ENCODE measurements at places on chromosomes 2 and 18.

DNA sequence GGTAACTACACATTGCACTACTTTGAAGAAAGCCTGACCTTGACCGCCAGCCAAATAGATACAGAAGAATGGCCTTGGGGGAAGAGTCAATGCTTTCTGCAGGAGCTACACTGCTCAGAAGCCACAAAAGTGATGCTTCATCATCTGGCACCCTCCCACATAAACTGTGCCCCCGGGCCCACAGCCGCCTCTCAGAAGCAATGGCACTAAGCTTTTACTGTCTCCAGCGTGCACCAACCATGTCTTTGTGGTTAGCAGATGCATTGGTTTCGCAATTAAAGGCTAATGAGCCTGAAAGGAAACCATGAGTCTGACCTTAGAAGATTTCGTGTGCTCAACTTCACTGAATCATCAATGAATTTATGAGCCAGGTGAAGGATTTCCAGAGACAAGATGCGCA lies 209.4 kb upstream of the TRIB2 start:
- DNase-seq: no peak

DNA sequence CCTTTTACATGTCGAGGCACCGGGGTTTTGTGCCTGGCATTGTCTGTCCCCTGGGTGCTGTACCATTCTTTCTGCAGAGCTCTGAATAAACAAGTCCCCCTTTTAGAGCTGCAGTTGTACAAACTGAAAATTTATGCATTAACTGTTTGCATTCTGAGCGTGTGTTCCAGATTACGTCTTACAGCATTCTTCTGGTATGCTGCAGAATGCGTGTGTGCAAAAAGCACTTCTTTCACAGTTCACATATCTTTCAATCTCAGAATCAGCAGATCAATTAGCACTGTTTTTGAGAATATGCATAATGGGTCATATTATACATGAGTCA lies 27.5 kb downstream of the MEIS1 start:
- DNase-seq: no peak

GRCh38 chr2:47506436-47506835 lies 103.5 kb downstream of the MSH2 start:
- DNase-seq: no peak

DNA sequence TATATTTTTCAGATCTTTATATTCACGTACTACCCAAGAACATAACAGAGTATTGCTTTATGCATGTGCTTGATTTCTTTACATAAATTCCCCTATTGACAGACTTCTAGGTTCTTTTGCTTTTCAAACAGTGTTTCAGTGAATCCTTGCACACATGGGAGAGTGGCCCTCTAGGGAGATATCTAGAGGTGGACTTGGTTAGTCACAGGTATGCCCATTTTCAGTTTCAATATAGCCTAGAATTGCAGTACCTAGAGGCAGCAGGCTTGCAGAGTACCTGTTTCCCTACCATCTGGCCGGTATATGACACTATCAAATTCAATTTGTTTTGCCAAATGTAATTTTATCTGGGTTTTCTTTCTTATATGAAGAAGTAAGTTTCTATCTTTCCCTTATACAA lies 36.8 kb downstream of the EML6 start:
- peak; percentile 25 for DNase-seq

- peak; percentile 36 for DNase-seq
Observed at GRCh38 chr2:88874063-88874657, 182.7 kb downstream of the RPIA start.

GRCh38 chr18:55856229-55856628 lies 268.2 kb upstream of the TCF4 start:
- DNase-seq: no peak

DNA sequence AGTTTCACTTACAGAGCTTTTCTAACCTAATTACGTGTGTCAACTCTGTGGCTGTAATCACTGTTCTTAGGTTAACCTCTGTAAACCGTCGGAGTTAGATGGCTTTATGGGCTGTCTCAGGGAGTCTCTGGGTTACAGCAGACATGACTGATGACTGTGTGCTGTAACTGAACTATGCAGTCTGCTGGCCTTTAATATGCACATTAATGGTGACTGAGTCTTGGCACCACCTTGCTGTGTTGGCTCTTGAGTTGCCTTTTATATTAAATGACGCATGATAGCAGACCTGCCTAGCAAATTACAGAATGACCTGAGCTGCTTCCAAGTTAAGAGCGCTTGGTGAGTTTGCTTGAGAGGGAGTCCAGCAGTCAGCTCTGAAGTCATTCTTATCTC lies 90.1 kb downstream of the ACKR3 start:
- no peak for DNase-seq

GRCh38 chr18:63897072-63897471 lies 9.6 kb downstream of the SERPINB2 start:
- DNase-seq: no peak
